Renal cortex interstitium (tissue), 15 donors: ENCODE measurements at places on chromosomes 11 and 22.

DNA sequence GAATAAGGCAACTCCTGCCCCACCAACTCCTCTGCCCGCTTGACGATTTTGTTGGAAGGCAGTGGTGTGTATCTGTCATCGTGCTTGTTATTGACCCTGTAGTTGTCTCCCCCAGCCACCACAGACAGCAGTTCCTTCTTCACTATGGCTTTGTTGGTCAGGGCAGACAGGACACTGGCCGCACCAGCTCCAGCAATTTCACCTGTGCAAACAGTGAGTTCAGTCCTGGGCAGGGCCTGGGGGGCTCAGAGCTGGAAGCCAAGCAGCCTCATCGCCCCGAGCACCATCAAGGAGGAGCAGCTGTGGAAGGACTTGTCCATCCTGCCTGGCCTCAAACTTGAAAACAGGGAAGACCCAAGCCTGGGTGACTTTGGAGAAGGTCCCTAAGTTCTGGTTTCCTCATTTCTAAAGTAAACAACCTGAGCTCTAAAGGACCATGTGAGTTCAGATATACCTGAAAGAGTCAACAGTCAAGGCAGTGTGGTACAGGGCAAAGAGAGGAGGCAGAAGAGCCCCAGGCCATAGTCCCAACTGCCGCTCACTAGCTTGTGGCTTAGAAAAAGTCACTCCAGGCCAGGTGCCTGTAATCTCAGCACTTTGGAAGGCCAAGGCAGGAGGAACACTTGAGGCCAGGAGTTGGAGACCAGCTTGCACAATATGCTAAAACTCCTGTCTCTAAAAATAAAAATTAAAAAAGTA, 4.6 kb downstream of the PLAAT2 start:
- no peak for DNase-seq

- no peak for DNase-seq
Observed at GRCh38 chr11:85044911-85045310, 582.2 kb downstream of the DLG2 start.

GRCh38 chr11:2131371-2132236, 7.6 kb downstream of the IGF2 start:
- no peak for DNase-seq

DNA sequence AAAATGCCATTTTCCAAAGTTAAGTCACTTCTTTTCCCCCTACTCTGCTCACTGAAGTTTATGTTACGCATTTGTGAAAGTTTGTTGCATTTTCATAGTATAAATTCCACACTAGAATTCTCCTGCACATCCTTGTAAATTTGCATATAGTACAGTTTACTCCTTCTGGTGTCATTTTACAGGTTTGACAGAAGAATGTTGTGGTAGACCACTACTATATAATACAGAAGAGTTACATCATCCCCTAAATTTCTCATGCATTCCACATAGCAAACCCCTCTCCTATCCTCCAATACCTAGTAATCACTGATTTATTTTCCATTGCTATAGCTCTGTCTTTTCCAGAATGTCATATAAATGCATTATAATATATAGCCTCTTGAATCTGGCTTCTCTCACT, 64.5 kb downstream of the CCDC73 start:
- DNase-seq = no peak

DNA sequence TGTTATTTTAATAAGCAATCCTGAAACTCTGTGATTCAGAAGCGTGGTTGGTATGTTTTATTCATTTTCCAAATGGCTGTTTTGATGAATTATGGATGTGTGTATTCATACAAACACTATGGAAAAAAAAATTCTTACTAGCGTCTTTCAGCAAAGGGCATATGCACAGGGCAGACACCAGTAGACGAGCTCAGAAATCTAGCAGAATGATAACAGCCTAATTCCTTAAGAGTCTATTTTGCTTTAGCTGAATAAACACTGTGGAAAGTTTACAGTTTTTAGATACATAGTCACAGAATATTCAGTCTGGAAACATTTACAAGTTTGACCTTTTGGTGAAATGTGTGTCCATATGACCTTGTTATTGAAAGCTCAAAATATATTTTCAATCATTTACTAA, 418.8 kb upstream of the LUZP2 start:
- DNase-seq = no peak

- no peak for DNase-seq
Observed at GRCh38 chr11:115941481-115941993, 437.3 kb upstream of the CADM1 start.

GRCh38 chr11:2320568-2321310, 18.9 kb downstream of the TSPAN32 start:
- DNase-seq = no peak

GRCh38 chr11:15523543-15523942, 408.8 kb downstream of the INSC start:
- DNase-seq = no peak

DNA sequence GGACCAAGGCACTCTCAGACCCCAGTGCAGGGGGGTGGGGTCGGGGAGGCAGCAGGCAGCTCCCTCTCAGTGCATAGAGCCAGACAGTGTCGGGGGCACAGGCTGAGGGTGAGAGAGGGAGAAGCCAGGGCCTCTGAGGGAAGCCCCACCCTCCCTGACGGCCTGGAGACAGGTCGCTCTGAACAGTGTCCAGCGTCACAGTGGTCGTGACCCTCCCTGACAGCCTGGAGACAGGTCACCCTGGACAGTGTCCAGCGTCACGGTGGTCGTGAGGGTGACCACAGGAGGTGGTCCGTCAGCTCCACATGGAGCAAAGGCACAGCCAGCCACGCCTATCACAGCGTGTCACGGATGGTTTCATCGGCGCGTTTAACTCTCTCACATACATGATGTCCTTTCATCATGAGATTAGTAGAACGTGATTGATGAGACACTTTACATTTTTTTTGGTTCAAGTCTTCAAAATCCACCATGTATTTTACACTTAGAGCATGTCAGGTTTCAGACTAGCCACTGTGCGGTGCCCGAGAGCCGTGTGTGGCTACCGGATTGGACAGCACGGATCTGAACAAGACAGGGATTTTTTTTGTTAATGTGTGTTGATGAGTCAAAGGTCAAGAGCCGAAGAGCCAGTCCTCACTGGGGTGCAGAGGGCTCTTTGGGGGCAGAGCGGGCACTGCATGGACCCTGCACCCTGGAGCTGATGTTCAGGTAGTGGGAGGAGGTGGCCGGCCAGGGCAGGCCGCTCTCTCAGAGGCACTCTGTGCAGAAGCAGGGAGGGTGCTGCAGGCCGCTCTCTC, 23.9 kb upstream of the PANX2 start:
- no peak for DNase-seq

DNA sequence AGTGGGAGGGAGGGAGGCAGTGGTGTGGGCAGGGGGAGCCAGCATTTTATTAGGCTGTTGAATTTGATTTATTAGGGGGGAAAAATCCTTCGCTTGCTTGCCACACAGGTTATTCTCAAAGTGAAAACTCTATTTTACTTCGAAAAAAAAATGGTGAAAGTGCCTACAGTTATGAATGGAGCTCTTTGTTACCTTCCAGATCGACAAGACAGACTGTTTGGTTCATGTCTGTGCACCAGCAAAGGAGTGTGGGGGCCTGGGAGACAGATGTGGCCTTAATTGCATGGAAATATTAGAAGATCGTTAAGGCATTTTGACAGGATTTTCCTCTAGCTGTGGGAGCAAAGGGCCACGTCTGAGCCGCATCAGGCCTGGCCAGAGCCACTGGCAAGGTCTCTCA, 45.7 kb downstream of the FLI1 start:
- no peak for DNase-seq

DNA sequence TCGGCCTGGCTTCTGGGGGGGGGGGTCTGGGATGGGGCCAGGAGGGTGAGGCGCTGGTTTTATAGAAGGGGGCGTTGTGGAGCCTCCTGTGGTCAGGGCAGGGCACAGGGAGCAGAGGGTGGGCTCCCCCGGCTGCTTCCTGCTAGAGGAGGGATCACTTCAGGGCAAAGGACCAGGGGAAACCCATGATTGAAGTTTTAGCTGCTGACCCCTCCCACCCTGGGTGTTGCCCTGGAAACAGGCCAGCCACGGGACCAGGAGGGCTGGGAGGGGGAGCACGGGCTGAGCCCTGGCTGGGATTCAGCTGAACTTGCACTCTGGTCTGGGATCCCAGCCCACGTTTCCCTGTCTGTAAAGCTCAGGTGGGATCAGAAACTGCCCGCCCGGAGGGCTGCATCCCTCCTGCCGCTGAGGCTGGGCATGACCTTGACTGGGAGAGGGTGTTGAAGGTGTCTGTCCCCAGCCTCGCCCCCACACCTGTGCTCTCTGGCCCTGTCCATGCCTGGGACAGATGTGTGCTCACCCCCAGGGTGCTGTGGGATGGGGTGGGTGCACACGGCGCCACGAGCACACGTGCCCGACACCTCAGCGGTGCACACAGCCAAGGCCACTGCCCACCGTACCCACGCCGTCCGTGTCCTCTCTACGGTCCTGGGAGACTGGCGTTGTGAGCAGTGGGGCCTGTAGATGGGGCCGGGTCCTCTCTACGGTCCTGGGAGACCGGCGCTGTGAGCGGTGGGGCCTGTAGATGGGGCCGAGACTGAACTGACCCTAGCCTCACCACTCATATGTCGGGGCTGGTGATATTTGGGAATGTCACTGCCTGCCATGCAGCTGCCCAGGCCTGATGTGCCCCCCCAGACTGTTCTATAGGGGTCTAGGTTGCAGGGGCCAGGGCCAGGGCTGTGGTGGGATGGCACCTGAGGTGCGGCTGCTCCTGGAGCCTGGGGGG, 2.3 kb downstream of the TSPAN4 start:
- DNase-seq = no peak

- no peak for DNase-seq
Observed at GRCh38 chr11:115146425-115146824, 357.8 kb downstream of the CADM1 start.

GRCh38 chr11:9739123-9739900, 75.4 kb downstream of the SWAP70 start:
- DNase-seq = no peak

DNA sequence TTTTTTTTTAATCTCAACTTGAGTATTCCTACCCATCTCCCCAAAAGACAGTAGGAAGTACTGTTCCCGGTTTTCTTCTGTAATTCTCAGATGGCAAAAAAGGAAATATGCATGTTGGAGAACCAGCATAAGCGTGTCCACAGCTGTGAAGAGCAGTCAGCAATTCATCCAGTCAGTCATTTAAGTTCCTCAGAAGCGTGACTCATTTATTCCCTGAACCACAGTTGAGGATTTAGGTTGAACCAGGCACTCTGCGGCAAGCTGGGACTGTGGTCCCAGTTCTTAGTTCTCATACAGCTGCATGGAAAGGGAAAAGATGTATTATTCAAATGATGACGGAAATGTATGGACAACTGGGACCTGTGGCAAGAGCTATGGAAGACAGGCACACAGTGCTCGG, 61.0 kb upstream of the MYO18B start:
- no peak for DNase-seq

DNA sequence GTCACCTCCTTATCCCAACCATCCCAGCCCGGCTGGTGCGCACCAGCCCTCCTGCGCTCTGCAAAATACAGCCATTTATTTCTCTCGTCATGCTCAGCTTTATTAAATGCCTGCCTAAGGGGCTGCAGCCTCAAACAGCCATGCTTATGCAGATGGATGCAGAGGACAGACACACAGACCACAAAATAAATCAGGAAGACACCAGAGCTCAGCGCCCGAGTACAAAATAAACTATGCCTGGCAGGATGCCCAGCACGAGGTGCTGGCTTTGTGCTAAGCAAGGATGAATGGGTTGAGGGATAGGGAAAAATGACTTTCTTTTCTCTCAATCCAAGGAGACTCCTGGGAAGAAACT, 70.5 kb downstream of the RPUSD4 start:
- no peak for DNase-seq

- no peak for DNase-seq
Observed at GRCh38 chr11:58567889-58568512, 7.7 kb downstream of the LPXN start.

GRCh38 chr22:18032455-18033101, 8.2 kb upstream of the MICAL3 start:
- no peak for DNase-seq

GRCh38 chr22:20840646-20841371, 17.8 kb downstream of the PI4KA start:
- DNase-seq = no peak

- DNase-seq = no peak
Observed at GRCh38 chr11:1276866-1277615, 32.4 kb downstream of the TOLLIP start.

- DNase-seq = no peak
Observed at GRCh38 chr22:43338766-43339345, 4.3 kb downstream of the SCUBE1 start.

GRCh38 chr11:74507582-74507981, 14.1 kb upstream of the LIPT2 start:
- no peak for DNase-seq

- peak; percentile 83 for DNase-seq
Observed at GRCh38 chr11:64846998-64847666, 2.7 kb upstream of the CDC42BPG start.

GRCh38 chr11:64534391-64534801, 56.6 kb upstream of the SLC22A12 start:
- no peak for DNase-seq

GRCh38 chr11:15161790-15162189, 47.1 kb downstream of the INSC start:
- no peak for DNase-seq

- DNase-seq = no peak
Observed at GRCh38 chr11:23233075-23233474, 372.8 kb upstream of the CCDC179 start.

DNA sequence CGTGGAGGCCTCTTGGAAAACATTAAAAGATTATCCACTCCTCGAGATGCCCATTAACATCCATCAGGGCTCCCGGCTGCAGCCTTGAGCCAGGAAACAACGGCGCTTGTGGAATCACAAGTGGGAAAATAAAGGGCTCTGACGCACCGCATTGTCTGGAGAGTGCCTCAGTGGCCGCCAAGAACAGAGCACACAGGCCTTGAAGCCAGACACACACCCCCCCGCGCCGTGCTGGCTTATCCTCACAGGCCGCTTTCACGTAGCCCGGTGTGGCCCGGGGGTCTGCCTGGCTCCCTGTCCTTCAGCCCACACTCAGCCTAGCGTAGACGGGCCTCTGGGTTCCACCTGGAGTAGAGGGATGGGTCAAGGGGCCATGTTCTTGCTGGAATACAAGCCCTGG, 1020.5 kb downstream of the BRD1 start:
- DNase-seq = no peak

DNA sequence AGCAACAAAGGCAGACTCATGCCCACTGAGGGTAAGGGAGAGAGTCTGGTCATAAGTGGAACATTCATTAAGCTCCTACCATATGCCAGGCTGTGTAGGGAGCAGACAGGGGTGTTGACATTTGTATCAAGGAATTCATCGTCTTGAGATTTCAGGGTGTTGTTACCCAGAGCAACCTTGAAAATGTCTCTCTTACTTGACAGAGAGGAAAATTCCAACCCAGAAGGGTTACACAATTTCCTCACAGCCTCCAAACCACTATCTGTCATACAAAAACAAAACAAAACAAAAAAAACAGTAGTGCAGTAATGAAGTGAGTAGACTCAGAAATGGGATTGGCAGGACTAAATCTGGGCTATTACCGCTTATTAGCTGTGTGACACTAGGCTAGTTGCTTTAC, 113.2 kb downstream of the MIAT start:
- no peak for DNase-seq

GRCh38 chr11:46161201-46161600, 39.9 kb upstream of the PHF21A start:
- DNase-seq = no peak

GRCh38 chr11:84890676-84891075, 736.5 kb downstream of the DLG2 start:
- no peak for DNase-seq

GRCh38 chr11:115255006-115255762, 249.0 kb downstream of the CADM1 start:
- DNase-seq = no peak
